Calu3 (cell line): ENCODE measurements at places on chromosomes 13 and 19. TPM values are rescaled to one million over a fixed set of nuclear protein-coding genes. Genes with fewer than 3 reads are reported as not detected.

Gene WTIP
- 5.3 and 6.9 TPM in 2 replicates for total RNA-seq

Gene ZNF709
- 1.6 and 1.7 TPM in 2 replicates for total RNA-seq

Gene DACT3
- total RNA-seq: not detected in 2 replicates

Gene PCDH17
- total RNA-seq: not detected in 2 replicates

Gene SEMA6B
- 0.21 and 0.34 TPM in 2 replicates for total RNA-seq

Gene GPR12
- total RNA-seq: not detected in 2 replicates

Gene TMEM143
- 10.4 and 14.8 TPM in 2 replicates for total RNA-seq

Gene NPAS1
- total RNA-seq: 1.2 and 2.9 TPM in 2 replicates

Gene KRTDAP
- not detected in 2 replicates for total RNA-seq

Gene ZNF846
- 7.8 and 8.0 TPM in 2 replicates for total RNA-seq

DNA sequence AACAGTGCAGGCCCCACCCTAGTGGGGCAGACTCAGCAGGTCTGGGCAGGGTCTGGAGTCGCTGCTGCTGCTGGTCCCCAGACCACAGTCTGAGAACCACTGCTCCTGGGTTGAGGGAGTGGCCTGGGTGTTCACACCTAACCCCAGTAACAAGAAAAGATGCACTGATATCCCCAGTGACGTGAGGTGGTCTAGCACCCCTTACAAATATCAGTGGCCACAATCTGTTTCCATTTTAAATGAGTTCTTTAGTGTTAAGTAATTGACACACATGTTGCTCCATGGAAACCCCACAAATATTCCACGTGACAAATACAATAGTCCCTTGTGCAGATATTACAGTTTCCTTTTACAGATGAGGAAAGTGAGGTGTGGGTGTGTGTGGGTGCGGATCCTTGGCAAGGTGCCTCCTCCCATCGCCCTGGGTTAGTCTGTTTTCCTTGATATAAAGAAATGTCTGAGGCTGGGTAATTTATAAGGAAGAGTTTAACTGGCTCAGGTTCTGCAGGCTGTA lies 96.3 kb upstream of the GPR183 start:
- DNase-seq: peak; percentile 30

GRCh38 chr13:41008349-41008980 lies 10.7 kb downstream of the ELF1 start:
- no peak for DNase-seq

- DNase-seq: no peak
Observed at GRCh38 chr19:5789886-5790558, 941 bp downstream of the DUS3L start.

DNA sequence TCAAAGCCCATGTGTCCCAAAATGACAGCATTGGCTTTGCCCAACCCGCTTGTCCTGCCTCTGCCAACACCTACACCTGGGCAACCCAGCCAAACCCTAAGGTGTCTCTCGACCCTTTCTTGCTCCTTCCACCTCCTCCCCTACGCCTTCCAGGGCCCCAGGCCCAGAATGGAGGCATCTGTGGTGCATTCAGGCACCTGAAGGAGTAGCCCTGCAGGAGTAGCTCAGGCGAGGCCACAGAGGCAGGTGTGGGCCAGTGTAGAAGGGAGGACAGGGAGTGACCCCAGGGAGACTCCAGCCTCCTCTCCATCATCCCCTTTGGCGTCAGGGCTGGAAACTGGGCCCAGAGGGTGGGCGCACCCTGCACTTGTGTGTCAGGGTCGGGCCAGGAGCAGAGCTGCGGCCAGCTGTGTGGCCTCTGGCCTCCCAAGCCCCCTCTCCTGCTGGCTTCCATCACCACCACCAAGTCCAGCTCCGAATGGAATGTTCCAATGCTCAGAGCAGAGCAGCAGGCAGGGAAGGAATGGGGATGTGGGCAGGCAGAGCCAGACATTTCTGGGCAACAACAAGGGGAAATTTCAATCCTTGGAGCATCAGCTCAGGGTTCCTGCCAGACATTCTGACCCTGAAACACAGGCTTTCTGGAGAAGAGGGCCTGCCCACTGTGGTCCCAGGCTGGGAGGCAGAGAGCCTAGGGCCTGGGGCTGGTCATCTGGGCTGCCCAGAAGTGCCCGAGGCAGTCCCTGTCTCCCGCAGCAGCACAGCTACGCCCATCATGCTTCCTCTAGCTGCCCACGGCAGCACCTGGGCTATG lies 16.4 kb downstream of the PLEKHF1 start:
- DNase-seq: no peak

DNA sequence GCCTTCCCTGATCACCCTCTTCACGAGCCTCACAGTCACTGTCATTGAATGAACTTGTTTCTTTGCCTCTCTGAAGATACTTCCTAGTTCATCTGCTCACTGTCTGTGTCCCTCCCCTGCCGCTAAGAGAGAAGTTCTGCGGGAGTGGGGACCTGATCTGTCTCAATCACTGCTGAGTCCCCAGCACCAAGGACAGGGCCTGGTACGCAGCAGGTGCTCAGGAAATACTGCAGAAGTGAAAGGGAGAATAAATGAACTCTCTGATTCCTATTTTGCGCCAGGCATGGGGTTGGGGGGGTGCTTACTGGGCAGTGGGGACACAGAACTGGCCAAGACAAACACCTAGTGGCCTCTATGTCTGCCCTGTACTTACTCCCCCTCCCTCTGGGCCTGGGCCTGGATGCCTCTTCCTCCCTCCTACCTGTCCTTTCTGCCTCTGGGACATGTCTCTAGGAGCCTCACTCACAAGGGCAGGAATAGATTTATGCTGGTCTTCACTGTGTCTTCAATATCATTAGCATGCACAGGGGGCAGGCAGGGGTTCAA lies 17.5 kb downstream of the FCGBP start:
- DNase-seq: no peak

DNA sequence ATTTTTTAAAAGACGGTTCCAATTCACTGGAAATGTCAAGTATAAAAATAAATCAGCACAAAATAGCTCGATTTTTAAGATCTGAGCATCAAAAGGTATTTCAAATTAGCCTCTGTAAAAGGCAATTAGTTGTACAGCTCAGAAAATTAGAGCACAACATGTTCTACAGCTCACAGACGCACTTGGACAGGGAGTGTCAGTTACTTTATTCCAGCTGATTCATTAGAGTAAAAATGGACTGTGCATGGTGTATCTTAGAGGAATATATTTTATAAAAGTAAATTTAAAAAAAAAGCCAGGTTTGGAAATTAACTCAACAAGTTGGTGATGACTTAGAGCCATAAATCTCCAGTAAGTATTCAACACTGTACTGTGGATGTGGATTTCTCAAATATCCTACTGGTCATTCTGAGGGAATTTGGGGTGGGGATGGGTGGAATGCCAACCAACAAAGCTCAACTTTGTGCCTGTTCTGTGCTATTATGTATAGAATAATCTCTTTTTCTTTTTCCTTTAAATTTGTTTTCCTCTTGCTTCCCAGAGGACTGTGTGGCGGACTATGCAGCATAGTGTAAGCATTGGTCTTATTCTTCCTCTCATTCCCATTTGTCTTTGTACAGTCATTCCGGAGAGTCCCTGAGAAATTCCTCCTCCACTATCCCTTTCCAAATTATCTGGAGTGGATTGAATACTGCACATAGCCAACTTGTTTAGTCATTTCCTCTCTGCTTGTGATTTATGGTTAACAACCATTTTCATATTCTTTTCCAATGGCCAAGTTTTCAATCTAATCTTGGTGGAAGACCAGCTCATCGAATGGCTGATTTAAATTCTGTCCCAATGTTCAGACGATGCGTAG lies 169.3 kb downstream of the DCT start:
- DNase-seq: no peak

DNA sequence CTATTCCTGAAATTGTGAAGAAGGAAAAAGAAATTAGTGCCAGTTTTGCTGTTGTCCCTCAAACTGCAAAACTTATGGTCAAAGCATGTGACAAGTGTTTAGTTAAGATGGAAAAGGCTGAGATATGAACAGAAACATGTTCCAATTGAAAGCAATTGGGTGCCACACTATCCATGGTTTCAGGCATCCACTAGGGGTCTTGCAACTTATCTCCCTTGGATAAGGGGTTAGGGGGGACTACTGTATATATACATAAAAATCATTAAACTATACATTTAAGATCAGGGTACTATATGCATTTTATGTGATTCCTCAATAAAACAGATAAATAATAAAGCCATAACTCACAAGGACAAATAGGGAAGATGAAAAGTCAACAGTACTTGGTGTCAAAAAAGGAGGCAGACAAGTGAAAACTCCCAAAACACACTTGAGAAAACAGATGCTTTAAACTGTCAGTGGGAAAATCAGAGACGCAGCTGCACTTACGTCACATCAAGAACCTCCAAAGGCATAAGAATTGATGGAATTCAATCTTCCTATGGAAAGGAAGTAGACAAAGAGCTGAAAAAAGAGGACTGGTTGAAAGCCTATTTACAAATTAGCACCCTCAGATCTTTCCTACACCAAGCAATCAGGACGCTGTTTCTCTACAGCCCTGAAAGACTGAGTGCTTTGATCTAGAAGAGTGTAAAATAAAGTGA lies 8.1 kb downstream of the SPART start:
- no peak for DNase-seq

GRCh38 chr19:38707512-38708114 lies 36.7 kb downstream of the CAPN12 start:
- DNase-seq: peak; percentile 89

- no peak for DNase-seq
Observed at GRCh38 chr19:50898018-50898417, 13.2 kb downstream of the KLK4 start.

DNA sequence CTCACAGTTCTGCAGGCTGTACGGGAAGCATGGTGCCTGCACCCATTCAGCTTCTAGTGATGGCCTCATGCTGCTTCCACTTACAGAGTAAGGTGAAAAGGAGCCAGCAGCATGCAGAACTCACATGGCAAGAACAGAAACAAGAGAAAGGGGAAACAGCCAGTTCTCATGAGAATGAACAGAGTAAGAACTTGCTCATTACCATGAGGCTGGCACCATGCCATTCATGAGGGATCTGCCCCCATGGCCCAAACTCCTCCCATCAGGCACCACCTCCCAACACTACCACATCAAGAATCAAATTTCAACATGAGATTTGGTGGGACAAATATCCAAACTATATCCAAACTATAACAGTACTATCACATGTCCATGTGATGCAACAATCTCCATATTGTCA lies 72.1 kb downstream of the KATNAL1 start:
- no peak for DNase-seq

DNA sequence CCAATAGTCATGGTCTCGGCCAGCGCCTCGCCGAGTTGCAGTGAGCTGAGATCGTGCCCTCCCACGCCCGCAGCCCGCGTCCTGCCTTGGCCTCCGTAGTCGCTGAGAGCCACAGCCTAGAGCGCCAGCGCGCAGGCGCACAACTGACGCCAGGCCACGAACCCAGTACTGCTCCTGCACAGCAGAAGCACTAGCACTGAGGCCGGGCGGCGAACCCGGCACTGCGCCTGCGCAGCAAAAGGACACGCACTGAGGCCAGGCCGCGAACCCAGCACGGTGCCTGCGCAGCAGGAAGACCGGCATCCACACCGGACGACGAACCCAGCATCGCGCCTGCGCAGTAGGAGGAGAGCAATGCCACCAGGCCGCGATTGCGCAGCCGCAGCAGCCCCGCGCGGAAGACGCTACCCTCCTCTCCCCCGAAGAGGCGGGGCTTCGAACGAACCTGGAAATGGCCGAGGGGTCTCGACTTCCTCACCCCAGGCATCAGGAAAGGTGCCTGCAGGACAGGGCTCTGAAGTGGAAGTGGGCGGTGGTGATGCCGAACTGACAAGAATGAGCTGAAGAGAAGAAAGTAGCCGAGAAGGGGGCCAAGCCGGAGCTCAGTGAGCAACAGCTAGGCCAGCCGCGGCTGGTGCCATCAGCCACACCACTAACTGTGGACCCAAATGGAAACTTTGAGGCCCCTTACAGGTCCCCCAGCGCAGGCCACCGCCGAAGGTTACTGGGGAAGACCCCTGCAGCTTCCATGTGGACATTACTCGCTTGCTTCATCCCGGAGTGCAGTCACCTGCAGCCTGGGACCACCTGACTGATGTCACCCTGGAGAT lies 7.5 kb downstream of the F10 start:
- no peak for DNase-seq

DNA sequence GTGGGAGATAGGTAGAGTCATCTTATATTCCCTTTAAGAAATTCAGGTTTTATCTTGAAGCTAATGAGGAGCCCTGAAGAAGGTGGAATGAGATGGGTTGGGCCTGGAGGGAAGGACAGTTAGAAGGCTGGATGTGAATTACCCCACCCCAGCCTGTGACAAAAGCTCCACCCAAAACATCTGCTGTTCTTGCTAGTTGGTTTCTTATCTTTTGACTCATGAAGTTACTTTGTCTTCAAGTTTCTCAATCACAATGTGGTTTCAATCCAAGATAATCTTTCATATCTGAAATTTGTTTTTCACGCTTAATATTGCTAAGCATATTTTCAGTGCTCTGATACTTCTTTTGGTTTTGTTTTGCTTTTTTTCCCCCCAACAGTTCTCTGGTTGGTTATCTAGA lies 38.3 kb upstream of the HMGB1 start:
- DNase-seq: no peak

GRCh38 chr13:42412812-42413483 lies 141.0 kb downstream of the AKAP11 start:
- DNase-seq: no peak

- no peak for DNase-seq
Observed at GRCh38 chr19:32141840-32142511, 203.4 kb upstream of the ZNF507 start.

GRCh38 chr19:46648060-46648960 lies 12.3 kb upstream of the GNG8 start:
- no peak for DNase-seq

DNA sequence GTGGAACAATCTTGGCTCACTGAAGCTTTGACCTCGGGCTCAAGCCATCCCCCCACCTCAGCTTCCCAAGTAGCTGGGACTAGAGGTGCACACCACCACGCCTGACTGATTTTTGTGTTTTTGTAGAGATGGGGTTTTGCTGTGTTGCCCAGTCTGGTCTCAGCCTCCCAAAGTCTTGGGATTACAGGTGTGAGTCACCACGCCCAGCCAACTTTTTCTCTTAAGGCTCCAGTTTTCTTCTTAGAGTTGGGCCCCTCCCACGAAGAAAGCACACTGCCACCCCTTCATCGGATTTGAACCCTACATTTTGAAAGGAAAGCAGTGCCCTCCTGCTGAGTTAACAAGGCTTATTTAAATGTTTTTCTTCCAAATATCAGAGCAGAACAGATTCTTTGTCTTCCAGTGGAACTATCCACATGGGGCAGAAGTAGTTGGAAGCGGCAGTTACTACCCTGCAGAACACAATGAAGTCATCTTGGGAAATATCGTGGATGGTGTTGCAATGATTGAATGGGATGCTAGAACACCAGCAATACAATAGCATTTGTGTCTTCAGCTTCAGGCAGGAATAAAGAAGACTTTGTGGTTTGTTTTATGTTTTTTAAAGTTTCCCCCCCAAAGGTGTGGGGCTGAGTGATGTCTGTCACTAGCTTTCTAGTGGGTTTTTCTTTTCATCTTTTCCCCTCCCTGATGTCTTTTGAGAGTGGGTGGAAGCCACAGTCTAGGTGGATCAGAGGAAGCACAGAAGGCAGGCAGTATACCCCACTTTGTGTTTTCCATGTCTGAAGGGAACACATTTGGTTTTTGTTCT lies 8.9 kb downstream of the ACTN4 start:
- no peak for DNase-seq

GRCh38 chr13:46778890-46779289 lies 18.1 kb downstream of the ESD start:
- DNase-seq: no peak
